ENCODE measurements at places on chromosomes 12 and 14.

DNA sequence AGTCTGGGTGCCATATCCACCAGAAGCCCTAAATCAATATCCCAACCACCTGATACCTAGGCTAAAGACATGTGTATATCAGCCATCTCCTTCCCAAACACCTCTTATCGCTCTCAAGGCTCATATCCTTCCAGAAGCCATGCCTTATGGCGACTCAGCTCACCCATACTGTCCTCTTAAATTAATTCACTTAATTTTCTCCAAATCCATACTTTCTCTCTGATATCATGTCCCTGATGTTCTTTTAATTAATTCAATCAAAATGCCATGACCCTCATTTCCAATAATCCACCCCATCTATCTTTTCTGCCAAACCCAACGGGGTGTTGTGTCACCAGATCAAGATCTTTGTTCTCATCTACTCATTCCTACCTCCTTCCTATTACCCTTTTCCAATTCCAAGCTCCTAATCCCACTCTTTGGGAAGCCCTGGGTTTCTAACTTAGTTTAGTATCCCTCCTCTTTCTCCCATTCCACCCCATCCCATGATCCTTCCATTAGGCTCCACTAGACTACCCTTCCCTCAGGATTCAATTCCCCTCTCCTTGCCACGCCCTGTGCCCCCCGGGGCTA lies 723 bp downstream of the ATF7 start:
- DNase-seq: no peak

DNA sequence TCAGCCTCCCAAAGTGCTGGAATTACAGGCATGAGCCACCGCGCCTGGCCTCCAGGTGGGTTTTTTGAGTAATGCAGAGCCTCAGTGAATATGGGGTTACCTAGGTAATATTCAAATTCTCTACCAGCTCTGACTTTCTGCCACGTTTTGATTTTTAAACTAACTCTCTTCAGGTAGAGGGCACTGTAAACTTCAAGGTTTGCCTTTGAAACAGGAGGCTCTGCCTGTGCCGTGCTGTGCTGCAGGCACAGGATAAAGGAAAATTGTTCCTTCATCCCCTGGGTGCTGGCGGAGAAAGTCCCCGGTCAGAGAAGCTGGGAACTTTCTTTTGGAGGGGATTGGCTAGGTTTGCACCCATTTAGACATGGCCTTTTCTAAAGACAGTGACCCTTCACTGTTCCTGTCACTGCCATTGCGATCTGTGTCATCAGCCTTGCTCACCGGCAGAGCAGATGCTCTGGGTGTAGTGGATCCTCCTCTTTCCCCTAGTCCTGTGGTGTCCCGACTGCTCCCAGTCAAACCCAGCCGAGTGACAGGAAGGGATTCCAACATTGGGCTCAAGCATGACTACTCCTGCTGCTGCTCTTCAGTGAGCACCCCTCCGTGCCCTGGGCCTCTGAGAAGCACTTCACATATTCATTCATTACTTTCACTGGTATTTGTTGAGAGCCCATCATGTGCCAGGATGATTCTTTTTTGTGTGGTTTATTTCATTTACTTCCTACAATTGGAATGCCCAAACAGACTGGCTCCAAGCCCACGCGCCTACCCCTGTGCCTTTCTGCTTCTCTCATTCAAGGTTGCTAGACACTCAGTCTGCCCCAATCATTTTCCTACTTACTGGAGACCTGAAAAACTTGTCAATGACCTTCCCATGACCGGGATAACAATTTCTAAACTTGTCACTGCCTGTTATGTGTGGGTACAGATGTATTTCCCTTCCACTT lies 103.6 kb downstream of the TMEM30B start:
- DNase-seq: no peak

DNA sequence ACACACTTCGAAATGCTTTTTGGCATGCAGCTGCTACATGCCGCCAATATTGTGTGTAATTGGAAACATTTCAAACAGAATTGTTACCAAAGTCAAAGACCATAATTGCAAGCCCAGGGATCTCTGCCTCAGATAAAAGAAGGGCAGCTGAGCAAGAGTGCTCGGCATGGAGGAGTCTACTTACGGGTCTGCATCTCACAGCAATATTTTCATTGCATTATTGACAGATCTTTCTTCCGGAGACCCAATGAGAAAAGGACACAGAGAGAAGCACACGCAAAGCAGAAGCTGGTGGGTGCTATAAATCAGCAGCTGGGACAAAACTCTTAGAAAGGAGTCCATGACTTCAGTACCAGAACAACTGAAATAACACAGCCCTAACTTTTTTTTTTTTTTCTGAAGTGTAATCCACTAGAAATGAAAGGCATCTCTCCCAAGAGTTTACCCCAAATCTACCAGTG lies 4.9 kb downstream of the PRICKLE1 start:
- DNase-seq: no peak

DNA sequence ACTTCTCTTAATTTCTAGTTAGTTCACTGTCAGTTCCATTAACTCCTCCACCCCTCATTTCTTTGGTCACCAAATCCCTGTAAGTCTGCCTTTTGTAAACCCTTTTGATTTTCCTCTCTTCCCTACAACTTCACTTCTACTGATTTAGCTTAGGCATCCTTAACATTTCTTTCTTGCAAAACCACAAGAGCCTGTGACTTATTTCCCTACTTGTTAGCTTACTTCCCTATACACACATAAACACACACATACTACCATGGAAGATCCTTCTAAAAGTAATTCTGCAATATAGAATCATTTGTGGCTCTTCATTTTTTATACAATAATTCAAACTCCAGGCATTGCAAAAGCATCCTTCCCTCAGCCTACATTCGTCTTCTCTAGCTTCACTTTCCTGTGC lies 494.3 kb upstream of the USP15 start:
- no peak for DNase-seq

- DNase-seq: no peak
Measured at GRCh38 chr12:113003636-113004035, 25.3 kb downstream of the OAS2 start.

GRCh38 chr12:14850929-14851663 lies 7.8 kb upstream of the ART4 start:
- DNase-seq: no peak

GRCh38 chr12:99917711-99918402 lies 66.9 kb downstream of the ANKS1B start:
- DNase-seq: no peak

GRCh38 chr14:51484485-51484884 lies 167.2 kb upstream of the FRMD6 start:
- no peak for DNase-seq

- DNase-seq: no peak
Measured at GRCh38 chr14:71451501-71451900, 480.7 kb upstream of the RGS6 start.

DNA sequence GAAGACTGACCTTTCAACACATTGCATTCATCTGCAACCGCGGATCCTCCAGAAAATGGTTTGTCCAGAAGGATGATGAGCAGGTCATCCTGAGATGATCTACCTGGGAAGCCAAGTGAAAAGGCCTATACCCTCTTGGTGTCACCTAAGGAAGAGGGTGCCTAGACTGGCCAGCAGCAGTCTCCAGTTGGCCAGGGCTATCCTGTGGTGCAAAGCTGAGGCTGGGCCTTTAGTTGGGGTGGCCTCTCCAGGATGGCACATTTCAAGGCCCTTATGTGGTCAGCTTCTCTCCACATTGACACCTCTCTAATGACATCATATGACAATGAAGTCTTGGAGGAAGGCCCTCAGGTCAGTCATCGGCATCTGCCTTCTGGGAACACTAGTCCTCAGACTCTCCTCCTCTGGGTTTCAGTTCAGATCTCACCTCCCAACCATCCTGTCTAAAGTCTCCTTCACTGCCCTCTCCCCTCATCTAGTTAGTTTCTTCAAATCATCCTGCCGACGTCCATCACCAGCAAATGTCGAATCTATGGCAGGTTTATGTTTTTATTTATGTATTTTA lies 3.3 kb upstream of the SLC22A17 start:
- DNase-seq: no peak

DNA sequence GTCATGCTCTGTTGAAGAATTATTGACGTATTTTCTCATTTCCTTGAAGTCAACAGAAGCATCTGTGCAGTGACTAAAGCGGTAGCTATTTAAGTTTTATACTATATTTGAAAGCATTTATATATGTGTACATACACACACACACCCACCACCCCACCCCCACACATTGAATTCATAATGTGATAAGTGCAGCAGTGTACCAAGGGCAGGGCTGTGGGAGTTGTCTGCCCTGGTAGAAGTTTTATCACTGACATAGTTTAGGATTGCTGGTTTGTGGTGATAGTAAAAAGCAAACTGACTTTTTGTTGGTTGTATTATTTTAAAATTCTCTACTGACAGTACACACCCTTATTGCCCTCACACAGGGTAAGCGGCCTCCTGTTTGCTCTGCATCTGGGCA lies 39.1 kb downstream of the GAS2L3 start:
- no peak for DNase-seq

DNA sequence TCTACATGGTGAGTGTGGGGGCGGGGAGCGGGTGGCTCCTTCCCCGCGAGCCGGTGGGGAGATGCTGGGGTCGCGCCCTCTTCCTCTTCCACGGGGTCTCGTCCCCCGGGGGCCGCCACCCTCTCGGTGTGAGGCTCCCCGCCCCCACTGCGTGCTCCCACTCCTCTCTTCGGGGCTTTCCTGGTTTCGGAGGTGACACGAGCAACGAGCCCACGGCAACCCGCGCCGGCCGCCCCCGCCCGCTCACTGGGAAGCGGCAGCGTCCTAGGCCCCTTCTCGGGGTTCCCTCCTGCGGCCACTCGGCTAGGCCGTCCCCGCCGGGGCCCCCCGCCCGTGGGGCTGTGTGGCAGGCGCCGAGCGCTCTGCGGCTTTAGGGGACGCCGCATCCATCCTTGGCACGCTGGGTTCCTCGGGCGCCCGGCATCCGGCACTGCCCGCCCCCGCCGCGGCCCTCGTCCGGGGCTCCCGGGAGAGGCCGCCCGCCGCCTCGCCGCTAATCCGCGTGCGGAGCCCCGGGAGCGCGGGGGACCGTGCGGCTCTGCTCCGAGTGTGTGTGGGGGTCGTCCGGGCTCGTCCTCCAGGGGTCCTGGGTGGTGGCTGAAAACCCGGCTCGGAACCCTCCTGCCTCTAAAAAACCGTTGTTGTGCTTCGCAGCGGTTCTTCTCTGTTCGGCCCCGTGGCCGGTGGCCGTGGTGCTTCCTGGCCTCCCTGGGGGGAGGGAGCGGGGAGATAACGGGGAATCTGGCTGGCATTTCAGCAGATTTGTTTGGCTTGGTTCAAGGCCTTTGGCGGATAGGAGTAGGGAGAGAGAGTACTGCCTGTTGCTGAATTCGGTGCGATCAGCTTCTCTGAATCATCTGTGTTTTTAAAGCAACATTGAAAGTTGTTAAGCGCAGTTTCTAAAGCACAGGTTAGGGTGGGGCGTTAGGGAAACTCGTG lies 1.0 kb downstream of the PCNX1 start:
- peak; percentile 47 for DNase-seq

- no peak for DNase-seq
Measured at GRCh38 chr12:75660107-75660530, 148.7 kb upstream of the KRR1 start.

DNA sequence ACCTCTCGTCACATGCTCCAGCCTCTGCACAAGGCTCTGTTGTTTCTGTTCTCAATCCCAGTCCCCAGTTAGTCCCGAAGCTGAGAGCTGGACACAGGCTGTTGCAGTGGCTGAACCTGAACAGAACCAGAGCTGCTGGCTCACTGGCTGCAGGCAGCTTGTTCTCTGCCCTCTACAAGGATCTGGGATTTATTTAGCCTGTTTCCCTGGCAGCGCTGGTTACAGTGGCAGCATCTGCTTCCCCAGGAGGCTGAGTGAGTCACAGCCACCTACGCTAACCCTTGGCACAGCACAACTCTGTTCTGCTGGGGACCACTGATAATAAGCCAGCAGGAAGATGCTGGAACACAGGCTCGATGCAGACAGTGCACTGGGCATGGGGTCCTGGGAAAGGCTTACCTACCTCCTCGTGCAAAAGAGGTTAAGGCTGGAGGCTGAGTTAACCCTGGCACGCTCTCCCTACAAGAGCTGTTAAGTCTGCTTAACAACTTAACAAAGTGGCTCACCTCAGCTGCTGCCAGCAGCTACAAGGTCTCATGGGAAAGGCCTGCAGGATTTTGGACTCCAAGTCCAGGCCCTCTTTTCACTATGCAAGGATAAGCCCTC lies 299.6 kb downstream of the PCNX1 start:
- no peak for DNase-seq

GRCh38 chr14:103141117-103141796 lies 18.0 kb downstream of the TNFAIP2 start:
- no peak for DNase-seq

DNA sequence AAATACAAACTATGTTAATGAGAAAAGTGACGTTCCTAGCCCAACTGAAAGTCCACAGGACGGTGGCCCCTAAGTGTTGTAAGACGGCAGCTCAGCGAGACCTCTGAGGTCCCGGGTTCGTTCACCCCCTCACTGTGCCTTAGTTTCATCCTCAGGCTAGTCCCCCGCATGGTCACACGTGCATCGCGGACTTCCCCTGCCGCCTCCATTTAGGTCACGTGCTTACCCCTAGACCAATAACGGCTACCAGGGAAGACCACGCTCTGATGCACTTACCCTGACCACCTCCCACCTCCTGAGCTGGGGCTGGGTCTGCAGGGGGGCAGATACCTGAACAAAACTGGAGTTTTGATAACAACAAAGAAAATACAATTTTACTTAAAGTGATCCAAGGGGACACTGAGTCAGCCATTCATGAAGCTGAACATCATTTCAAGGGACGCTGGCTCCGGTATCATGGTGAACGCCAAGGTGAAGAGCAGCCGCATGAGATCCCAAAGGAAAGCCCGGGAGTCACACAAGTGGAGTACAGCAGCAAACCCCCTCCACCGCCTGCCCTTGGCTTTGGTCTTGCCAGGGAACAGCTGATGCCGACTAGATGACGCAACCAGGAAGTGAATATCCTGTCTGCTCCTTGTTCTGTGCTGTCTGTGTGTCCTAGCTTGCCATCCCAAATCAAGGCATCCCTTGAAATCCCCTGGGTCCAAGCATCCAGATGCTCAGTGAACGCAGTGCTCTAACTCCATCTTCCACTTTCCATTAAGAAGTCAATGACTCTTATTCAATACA lies 274.1 kb downstream of the PCNX1 start:
- DNase-seq: no peak

DNA sequence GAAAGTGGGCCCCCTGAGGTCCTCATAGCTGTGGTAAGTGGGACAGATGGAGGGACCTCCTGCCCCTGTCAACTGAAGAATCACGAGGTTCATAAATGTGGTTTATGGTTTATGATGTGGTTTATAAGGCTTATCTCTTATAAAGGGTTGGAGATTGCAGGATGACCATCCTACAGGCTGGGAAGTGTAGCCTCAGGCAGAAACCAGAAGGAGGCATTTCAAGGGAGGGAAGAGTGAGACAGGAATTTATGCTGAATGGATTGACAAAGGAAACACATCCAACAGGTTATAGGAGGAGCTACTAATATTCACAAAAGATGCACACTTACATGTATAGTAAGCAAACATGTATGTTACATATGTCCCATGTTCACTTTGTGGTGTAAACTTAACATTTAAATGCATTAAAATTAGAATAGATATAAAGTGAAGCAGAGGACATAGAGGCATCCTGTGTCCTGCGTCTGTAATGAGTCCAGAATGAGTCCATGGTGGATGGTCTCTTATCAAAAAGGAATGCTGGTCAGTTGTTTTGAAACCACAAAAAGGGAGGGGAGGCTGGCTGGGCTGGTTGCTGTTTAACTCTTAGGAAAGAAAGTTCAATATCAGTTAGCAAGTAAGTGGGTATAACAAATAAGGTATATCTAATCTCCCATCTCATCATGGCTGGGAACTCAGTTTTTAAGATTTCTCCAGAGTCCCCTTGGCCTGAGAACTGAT lies 149.0 kb upstream of the RMST start:
- no peak for DNase-seq

Data from activated CD8-positive, alpha-beta memory T cell treated with anti-CD3 and anti-CD28 coated beads for 1 hour (primary cell).